Stimulated activated CD4-positive, alpha-beta T cell treated with anti-CD3 and anti-CD28 coated beads, Interleukin-15, amount 100 ng/mL, for 48 hours (primary cell): ENCODE measurements at places on chromosomes 16 and 17.

- no peak for DNase-seq
Measured at GRCh38 chr16:57591870-57592485, 36.5 kb upstream of the ADGRG1 start.

DNA sequence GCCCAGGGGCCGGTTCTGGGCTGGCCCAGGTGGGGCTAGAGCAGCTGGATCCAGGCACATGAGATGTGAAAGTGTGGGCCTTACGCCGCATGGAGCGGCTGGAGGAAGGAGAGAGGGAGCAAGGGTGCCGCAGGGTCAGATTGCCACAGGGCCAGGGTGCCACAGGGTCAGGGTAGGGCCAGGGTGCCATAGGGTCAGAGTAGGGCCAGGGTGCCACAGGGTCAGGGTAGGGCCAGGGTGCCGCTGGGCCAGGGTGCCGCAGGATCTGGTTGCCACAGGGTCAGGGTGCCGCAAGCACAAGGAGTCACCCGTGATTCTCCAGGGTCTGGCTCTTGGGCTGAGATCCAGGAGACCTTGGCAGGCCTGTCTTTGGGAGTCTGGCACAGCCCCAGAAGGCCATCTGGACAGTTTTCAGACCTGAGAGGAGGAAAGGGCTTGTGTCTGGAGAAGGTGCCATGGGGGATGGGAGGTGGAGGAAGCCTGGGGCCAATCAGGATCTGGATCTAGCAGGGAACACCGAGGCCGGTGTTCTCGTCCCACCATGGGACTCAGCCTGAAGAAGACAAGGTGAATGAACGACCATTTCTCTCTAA, 13.1 kb upstream of the LASP1NB start:
- no peak for DNase-seq

GRCh38 chr17:80893604-80894438, 97.8 kb upstream of the CHMP6 start:
- DNase-seq = no peak

DNA sequence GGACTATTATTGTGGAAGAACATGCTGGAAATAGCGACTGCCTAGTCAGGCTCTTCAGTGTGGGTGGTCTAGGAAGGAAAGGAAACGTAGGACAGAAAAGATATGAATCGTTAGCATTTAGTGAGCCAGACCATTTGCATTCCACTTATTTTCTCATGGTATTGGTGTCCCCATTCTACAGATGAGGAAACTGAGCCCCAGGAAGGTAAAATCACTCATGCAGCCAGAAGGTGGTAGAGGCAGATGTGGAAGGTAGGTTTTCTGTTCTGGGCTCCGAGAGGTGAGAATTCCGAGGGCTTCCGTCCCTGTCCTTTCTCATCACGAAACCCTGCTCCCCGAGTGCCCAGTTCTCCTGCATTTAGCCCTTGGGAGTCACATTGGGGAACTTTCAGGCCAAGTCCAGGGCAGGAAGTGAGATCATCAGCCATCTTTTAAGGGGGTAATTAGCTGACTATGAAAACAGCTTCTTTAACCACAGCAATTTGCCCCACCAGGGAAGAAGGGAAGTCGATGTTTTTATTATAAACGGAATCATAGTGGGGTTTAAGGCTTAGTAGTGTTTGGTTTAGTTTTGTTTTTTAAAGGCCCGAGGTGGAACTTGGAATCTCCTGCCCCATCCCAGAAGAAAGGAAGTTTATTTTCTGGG, 110.7 kb upstream of the IRX3 start:
- no peak for DNase-seq

- no peak for DNase-seq
Measured at GRCh38 chr16:11151885-11152629, 103.9 kb downstream of the SOCS1 start.

- DNase-seq = no peak
Measured at GRCh38 chr16:22979038-22979437, 165.1 kb downstream of the HS3ST2 start.

GRCh38 chr17:66487121-66487520, 184.7 kb downstream of the PRKCA start:
- no peak for DNase-seq

DNA sequence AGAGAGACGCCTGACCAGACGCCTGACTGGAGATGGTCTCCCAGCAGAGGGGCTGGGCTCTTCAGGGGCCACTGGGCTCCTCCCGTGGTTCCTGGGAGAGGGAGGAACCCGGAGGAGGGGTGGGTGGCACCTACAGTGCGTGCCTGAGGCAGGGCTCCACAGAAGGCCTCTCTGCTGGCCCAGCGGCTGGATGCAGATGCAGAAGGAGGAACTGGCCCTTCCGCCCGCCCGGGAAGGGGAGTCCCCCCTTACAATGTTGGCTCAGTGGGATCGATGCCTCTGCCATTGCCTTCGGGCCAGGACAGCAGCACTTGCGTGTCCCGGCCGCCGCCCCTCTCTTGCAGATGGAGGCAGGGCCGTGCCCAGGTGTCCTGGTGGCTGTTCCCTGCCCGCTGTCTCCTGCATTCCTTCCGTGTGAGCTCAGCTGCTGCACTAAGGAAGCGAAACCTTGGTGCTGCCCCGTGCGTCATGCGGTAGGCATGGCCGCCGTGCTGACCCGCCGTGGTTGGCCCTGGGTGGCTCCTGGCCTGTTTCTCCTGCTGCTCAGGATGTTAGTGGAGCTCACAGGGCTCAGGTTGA, 15.1 kb downstream of the BAIAP2 start:
- DNase-seq = no peak

GRCh38 chr16:12323007-12323758, 346.6 kb downstream of the SNX29 start:
- peak; percentile 42 for DNase-seq

- no peak for DNase-seq
Measured at GRCh38 chr16:80731915-80732314, 72.5 kb downstream of the CDYL2 start.

GRCh38 chr16:24118126-24118821, 137.9 kb upstream of the CACNG3 start:
- no peak for DNase-seq

DNA sequence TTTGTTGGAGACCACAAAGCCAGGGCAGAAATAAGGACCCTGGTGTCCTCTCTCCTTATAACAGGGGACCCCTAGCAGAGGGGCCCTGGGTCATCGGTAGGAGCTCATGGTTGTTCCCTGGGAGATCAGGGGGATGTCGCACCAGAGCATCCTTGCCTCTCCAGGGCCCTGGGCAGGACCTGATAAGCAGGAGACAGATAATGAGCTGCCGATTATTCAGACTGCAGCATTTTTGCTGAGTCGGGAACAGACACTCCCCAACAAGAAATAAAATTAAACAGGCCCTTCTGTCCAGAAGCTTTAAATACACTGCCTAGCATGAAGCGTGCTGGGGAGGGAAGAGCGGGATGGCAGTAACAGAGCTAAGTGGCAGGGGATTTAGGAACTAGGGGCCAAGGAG, 15.4 kb upstream of the GFAP start:
- DNase-seq = no peak
